ENCODE measurements at places on chromosomes 2 and 18.

DNA sequence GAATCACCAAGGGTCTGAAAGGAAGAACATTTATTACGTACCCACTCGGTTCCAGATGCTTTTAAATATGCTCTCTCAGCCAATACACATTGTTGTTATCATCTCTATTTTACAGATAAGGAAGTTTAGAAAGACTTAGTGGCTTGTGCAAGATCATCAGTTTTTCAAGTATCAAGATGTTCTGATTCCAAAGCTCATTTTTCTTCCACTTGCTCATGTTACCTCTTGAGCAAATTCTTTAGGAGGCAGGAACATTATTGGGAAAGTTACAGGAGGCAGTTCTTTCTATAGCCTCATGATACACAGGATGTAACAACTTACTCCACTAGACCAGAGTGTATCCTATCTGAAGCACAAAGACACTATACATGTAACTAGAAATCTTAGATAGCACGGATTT lies 65.0 kb upstream of the MMADHC start:
- no peak for DNase-seq

- DNase-seq, result no peak
Observed at GRCh38 chr2:58535182-58535581, 294.1 kb upstream of the FANCL start.

DNA sequence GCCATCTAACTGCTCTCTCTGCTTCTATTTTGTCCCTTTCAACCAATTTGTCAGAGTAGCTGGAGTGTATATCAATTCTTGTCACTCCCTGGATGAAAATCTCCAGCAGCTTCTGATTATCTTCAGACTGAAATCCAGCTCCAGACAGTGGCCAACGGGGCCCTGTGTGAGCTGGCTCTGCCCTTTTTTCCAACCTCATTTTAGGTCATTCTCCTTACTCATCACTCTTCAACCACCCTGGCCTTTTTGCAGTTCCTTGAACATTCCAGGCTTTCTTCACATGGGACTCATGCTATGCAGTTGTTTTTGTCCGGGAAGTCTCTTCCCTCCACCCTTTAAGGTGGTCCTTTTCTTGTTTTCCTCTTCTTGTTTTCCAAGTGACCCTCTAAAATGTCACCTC lies 15.4 kb upstream of the FAP start:
- DNase-seq, result no peak

DNA sequence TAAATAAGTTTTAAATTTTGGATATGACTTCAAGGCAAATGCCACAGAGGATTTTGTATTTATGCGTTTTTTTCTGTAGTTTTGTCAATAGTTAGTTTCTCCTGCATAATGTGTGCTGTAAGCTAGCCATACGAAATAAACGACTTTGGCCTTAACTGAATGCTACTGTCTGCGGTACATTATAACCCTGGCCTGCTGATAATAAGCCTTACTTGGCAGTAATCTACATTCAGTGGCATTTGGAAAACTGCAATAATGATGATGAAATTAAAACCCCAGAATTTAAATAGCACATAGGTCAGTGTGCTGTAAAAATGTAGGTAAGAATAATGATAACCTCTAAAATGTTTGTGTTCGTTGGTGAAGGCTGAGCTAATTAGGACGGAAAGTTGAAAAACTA lies 88.8 kb downstream of the LRP1B start:
- no peak for DNase-seq
